ENCODE measurements at places on chromosomes 7 and 10. TPM values are rescaled to one million over a fixed set of nuclear protein-coding genes. Genes with fewer than 3 reads are reported as not detected.
A peak's percentile ranks its signal among the peaks of the same experiment; 100 is the strongest.

The DPYSL4 gene
- 1.2 TPM for total RNA-seq

The CCDC186 gene
- total RNA-seq, result 12.8 TPM

The PLEKHS1 gene
- not detected for total RNA-seq

The AKR1C1 gene
- total RNA-seq, result 0.79 TPM

The PROSER2 gene
- 0.74 TPM for total RNA-seq

The RNF148 gene
- total RNA-seq, result not detected

The ACTL6B gene
- not detected for total RNA-seq

The BLVRA gene
- total RNA-seq, result 25.7 TPM

The STK31 gene
- total RNA-seq, result not detected

The LIPK gene
- total RNA-seq, result not detected

The AOC1 gene
- not detected for total RNA-seq

DNA sequence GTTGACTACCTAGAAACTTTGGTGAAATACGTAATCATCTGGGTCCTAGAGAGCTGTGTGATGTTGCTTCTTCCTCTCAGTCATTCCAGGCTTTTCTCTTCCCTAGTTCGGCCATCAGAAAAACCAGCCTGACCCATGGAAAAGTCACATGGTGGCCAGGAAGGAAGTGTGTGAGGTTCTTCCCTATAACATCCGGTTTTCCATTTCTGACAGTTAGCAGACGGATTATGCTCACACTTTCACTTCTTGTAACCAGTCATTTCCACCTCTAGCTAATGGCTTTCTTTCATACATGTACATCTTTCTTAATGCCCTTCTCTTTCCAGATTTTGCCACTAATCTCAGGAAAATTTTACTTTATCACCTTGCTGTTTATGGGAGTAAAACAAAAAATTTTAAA lies 110.0 kb upstream of the GLCCI1 start:
- DNase-seq, result no peak

GRCh38 chr10:118998183-118998582 lies 31.3 kb upstream of the NANOS1 start:
- no peak for DNase-seq

DNA sequence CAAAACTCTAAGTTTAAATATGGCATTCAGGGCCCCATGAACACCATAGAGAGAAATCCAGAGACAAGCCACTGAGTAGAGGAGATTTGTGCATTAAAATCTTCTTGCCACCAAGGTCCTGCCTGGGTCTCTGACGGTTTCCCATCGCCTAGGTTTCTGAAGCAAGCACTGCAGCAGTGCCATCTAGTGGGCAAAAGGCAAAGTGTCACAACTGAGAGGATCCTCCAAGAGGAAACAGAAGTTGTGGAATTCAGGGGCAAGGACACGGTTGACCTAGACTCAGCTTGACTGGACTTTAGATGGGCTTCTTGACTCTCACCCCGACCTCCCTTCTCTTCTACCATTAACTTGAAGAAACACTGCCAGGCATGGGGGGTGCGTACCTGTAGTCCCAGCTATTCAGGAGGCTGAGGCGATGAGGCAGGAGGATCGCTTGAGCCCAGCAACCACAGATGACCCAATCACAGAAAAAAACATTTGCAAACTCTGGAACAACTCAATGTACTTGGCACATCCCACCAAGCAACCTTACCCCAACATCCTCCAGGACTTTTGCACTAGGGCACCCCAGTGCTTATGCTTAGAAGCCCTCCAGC lies 604.1 kb downstream of the GALNT17 start:
- peak; percentile 56 for DNase-seq

DNA sequence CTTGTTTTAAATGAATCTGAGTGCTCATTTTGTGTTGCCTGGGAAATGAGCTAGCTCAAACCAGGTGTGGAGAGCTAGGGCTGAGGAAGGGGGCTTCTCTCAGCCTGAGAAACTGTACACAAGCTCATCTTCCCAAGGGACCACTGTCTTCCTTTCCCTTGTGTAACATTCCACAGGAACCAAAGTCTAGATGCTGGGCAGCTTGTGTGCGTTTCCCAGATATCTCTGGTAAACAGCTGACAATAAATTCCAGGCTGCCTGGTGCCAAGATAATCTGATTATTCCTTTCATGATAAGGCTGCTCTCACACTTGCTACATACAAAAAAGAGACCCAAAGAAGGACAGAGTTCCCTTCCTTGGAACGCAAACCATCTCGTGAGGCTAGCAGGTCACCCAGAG lies 33.1 kb upstream of the MKLN1 start:
- DNase-seq, result no peak

GRCh38 chr7:155458111-155458877 lies at the start of gene EN2:
EN2 (plus strand) TSS chr7:155458129; CDS start chr7:155458378, 249 bp downstream.
- no peak for DNase-seq

GRCh38 chr10:74058658-74059057 lies 60.7 kb downstream of the VCL start:
- peak; percentile 42 for DNase-seq

DNA sequence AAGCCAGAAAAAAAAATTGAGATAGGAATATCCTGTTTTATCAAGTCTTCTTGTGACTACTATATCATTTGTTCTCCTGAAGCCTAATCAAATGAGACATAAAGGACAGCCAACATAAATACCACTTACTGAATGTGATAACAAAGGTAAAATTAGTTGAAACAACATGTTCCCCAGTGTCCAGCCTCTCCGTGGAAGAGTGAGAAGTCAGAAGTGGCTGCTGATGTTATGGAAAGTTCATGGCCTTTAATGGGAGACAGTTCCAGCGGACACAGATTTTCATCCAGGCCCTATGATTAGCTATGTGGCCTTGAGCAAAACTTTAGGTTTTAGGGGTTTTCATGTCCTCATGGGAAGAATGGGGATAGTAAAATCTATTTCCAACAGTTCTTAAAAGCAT lies 724.3 kb downstream of the SUGCT start:
- DNase-seq, result no peak

- DNase-seq, result no peak
Observed at GRCh38 chr7:8161364-8161828, 100.6 kb downstream of the ICA1 start.

- no peak for DNase-seq
Observed at GRCh38 chr10:87925570-87925969, 62.1 kb downstream of the PTEN start.

DNA sequence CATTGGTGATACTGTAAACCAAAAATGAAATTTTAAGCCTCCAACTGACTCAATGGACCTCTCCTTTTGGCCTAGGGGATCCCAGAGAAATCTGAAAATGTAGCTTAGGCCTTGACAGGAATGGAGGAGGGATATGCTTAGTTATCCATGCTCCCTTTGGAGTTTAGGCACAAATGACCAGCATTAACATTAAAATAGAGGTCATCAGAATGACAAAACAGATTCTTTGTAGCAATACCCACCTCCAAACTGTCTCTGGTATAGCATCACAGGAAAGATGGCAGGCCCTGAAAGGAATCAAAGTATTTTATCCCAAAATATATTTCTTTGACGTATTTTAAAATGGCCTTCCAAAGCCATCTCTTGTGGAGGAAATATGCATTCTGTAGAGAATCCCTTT lies 39.1 kb upstream of the LRRN3 start:
- no peak for DNase-seq

- no peak for DNase-seq
Observed at GRCh38 chr10:11913079-11913641, 90.0 kb downstream of the PROSER2 start.

- no peak for DNase-seq
Observed at GRCh38 chr7:100198266-100198665, 20.5 kb downstream of the STAG3 start.

- DNase-seq, result no peak
Observed at GRCh38 chr7:69832356-69832755, 234.1 kb downstream of the AUTS2 start.

- DNase-seq, result no peak
Observed at GRCh38 chr10:14712991-14713424, 61.7 kb downstream of the FAM107B start.

- DNase-seq, result no peak
Observed at GRCh38 chr7:139481364-139481763, 2.1 kb downstream of the KLRG2 start.

- DNase-seq, result no peak
Observed at GRCh38 chr10:63266391-63267316, 133.5 kb downstream of the NRBF2 start.

GRCh38 chr10:70096705-70097420 lies 35.8 kb downstream of the AIFM2 start:
- DNase-seq, result no peak

GRCh38 chr7:28706584-28706983 lies 251.5 kb downstream of the TRIL start:
- DNase-seq, result no peak

DNA sequence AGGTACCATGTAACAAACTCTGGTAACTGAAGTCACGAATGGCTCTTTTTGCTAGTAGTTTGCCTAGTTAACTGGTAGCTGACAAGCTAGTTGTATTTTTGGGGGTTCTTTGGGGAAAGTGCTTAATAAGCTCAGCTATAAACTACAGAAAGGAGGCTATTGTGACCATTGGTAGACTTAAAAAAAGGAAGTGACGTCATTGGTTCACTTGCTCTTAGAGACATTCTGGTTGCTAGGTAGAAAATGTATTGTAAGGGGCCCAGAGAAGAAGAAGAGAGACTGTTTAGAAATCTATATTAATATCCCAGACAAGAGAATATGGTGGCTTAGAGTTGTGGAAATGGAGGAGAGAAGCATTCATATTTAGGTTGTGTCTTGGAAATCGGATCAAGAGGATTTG lies 103.0 kb downstream of the NXPH1 start:
- no peak for DNase-seq

GRCh38 chr10:116738339-116738738 lies 4.0 kb downstream of the HSPA12A start:
- DNase-seq, result no peak

GRCh38 chr10:105952153-105952552 lies 1212.4 kb downstream of the SORCS1 start:
- no peak for DNase-seq

DNA sequence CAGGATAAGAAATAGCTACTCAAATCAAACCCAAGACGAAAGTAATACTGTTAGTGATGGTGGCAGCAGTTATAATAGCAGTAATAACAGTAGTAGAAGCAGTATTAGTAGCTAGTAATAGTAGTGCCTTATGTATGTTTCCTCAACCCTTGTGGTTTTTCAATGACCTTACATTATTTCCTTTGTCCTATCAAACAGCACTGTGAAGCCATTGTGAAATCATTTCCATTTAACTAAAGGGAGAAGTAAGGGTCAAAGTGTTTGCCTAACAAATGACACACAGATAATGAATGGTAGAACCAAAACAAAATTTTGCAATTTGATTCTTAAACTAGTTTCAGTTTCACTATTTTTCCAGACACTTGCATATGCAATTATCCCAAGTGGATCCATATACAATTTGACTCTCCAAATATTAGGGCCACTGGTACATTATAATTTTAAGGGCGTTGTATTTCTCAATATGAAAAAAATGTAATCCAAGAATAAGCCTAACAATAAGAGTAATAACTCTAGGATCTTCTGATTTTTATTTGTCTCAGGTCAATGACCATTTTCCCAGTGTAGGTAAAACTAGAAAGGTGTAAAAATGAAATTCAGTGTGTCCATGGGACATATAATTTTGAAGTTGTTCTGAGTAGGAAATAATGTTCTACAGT lies 33.7 kb upstream of the TMEM26 start:
- no peak for DNase-seq

DNA sequence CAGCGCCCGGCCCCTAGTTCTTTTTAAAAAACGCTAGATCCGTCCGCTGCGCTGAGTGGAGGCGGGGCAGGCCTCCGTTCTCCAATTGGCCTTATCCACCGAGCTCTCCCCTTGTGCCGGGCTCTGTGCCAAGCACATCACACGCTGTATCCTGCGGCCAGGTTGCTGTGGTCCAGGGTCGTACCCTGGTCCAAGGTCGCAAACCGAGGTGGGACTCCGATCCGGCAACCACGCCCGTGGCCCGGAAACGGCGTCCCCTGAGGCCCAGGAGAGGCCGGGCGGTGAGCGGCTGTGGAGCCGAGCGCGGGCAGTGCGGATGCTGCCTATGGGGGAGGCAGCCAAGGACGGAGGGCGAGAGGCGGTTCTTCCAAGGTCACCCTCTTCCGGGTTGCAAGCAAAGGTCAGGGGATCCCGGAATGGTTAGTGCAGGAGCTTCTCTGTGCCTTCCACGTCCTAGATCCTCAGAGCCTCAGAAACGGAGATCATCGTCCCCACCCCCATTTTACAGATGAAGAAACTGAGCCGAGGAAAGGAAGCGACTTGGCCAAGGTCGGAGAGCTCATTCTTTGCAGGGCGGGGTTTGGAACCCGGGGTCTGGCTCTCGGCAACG lies 72.4 kb upstream of the LRRC4 start:
- peak; percentile 51 for DNase-seq

- no peak for DNase-seq
Observed at GRCh38 chr10:128779416-128779815, 653.2 kb upstream of the MKI67 start.

DNA sequence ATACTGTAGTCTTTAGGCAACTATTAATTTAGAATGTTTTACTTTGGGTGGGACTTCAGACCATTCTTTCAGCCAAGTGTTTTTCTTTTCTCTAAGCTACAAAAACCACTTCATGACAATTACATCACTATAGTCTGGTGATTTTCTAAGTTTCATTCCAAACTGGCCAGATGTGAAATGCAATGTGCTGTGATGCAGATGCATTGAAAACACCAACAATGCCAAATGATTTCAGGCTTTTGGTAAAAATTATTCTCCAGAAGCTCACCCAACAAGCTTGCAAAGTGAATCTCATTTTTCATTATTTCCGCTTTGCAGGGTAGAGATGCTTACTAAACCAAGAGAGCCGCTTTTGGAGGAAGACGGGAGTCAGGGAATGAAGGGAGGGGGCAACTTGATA lies 118.4 kb upstream of the ANK3 start:
- DNase-seq, result no peak

DNA sequence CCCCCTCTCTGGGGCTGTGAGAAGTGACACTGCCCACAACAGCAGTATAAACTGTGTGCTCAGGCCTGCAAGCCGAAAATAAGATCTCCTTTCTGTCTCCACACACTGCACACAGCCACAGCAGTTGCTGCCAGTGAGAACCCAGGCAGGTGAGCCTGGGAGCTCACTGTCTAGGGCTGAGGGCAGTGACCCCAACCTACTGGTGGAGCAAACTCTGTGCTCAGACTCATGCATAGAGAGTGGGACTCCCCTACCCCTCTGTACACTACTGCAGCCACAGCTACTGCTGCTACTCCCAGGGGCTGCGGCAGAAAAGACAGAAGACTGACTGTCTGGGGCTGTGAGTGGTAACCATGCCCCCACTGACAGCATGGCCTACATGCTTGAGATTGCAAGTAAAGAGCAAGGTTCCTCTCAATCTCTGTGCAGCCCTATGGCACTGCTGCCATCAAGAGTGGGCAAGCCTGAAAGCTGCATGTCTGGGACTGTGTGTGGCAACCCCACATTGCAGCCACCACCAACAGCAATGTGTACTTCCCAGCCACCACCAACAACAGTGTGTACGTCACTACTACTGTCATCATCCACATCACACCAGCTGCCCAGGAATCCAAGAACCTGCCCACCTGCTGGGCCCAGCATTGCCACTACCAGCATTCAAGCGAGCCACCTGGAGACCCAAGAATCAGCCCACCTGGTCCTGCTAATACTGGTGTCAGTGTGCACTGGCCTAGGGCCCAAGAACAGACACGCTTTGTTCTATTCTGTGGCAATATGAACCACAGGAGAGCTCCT lies 226.1 kb downstream of the XPNPEP1 start:
- DNase-seq, result no peak
